ENCODE measurements at places on chromosomes 11 and 22.

DNA sequence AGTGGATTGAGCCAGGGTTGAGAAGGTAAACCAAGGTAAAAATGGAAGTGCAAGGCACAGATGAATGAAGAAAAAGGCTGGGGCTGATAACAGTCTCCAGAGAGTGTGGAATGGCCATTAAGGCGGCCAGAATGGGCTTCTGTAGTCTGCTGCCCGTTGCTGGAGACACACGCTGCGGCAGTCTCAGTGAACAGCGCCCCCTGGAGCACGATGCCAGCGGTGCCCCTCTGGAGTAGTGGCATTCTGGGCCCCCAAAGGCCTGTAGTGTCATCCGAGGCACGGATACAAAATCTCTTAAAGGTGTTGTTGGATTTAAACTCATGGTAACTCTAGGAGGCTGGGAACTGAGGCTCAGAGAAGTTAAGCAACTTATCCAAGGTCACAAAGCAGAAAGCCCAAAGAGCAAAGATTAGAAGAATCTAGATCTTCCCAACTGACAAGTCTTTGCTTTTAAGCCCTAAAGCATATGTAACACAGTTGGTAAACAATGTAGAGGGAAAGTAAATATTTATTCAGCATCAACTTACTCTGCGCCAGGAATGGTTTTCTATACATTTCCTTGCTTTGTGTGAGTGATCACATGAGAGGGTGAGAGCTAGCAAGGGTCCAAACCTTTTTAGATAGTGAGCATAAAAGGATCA is 18.2 kb downstream of the KCNJ1 start:
- no peak for DNase-seq

DNA sequence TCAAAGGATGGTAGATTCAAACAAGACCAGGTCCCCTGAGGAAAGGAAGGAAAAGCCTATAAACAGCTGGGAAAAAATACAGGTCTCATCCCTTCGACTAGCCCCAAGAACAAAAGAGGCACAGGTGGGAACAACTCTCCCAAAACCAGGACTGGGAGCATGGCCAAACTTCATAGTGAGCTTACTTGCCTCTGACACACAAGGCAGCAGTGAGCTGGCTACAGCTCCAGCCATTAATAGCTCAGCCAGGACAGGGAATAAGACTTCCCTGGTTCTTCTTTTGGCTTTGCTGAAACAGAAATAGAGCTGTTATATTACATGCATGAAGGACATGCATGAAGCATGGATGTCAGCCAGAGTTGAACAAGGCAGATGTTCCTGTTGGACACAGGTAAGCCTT is at the start of gene OR10A2:
TSS of gene OR10A2 (plus strand) at position 97 of the 400 bp plus-strand sequence. CDS start 6,698 bp downstream, outside the sequence.
- no peak for DNase-seq

DNA sequence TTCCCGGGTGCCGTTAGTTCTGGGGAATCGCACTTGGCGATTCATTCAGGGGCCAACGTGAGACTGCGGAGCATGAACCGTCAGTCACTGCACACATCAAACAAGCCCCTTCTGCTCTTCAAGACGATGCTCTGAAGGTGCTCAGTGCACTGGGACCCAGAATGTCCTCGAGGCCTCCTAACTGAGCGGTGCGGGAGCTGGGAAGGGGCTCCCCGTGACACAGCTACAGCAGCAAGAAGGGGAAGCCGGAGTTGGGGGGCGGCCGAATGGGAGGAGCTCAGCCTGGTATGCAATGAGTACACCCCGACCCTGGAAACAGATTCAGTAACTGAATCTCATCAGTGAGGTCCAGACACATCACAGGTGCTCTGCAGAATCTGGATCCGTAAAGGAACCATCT is 150.8 kb downstream of the SHANK2 start:
- DNase-seq, result no peak

DNA sequence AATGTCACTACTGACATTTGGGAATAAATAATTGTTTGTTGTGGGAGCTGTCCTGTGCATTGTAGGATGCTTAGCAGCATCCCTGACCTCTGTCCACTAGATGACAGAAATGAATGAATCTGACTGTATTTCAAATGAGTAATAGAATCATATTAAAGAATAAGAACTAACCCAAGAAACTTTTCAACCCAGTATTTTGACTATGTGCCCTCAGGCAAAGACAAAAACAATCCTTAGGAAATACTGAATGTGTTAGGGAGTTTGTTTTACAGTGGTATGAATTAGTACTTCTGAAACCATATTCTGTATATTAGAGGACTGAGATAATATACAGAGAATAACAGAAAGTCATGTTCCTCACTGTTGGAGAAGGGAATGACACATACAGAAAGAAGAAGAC is 320.9 kb upstream of the PITPNB start:
- no peak for DNase-seq

DNA sequence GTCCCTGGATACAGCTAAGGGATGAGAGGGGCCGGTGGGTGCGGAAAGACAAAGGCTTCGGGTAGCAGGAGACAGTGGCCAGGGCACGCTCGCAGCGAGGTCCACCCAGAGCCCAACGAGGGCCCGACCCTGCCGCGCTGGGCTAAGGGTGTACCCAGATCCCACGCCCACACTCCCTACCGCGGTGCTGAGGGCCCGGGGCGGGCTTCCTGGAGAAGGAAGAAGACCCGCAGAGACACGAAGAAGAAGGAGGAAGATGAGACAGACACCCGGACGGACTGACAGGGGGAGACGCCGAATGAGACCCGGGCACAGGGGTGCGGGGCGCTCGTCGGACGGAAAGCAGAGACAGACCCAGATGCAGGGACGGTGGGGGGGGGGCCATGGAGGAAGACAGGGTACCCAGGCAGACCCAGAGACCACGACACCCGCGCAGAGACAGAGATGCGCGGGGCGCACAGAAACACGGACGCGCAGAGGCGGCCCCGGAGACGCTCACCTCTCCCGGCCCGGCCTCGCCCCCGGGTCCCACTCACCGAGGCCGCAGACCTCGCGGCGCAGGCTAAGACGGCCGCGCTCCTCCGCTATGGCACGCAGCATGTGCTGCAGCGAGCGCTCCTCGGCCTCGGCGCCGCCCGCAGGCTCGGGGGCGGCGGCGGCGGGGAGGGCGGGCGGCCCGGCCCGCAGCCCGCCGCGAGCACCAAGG is 437 bp downstream of the KIAA0930 start:
- DNase-seq, result no peak

GRCh38 chr22:25061605-25062376 is 109.3 kb downstream of the KIAA1671 start:
- DNase-seq, result no peak

- no peak for DNase-seq
Measured at GRCh38 chr22:20843501-20843900, 15.1 kb downstream of the PI4KA start.

DNA sequence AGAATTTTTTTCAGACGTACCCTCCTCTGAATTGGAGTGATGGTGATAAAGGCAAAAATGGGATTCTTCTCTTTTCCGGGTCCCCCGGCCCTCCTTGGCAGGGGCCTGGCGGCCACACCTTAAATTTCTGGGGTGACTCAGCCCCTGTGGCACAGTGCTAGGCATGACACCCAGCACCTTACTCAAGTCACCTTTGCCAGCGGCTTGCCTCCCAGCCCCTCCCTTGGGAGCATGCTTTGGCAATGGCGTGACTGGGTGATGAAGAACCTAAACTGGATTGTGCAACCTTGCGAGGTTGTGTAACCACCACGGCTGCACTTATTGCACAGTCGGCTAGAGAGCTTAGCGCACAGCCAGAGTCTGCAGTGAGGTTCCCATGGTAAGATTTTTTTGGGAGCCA is 16.2 kb upstream of the LDLRAD3 start:
- no peak for DNase-seq

GRCh38 chr11:122721201-122721963 is 65.9 kb downstream of the UBASH3B start:
- DNase-seq, result no peak

GRCh38 chr11:27926981-27927481 is 180.9 kb downstream of the KIF18A start:
- no peak for DNase-seq

DNA sequence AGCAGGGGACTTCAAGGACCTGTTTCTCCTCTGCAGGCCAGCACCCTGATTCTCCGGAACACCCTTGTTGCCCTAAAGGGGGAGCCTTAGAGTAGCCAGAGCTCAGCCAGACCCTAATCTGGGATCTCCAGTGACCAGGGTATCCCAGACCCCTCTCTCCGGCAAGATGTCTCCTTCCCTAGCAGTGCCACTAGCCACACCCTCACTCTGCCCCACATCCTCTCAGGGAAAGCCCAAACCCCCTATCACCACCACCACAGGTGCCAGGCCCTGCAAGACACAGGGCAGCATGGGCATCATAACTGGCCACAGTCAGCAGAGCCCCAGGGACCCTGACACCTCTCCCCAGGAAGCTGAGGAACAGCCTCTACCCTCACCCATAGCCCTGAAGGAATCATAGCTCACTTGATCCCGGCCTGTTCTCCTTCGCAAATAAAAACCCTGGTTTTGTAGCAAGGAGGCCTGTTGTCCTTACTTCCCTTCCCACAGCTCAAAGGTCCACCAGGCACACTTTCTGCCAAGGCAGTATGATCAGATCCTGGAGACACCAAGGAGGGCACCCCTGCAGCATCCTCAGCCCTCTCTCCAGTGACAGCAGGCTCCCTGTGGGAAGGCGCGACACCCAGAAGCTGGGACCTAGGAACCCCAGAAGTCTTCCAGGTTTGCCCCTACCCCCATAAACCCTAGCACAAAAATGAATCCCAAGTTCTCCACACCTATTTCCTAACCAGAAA is 4.6 kb downstream of the CFL1 start:
- no peak for DNase-seq

- no peak for DNase-seq
Measured at GRCh38 chr22:50703726-50704509, 31.3 kb downstream of the SHANK3 start.

- DNase-seq, result no peak
Measured at GRCh38 chr11:22234743-22235142, 41.9 kb downstream of the ANO5 start.

GRCh38 chr11:13440100-13440855 is 22.7 kb downstream of the BTBD10 start:
- DNase-seq, result no peak

DNA sequence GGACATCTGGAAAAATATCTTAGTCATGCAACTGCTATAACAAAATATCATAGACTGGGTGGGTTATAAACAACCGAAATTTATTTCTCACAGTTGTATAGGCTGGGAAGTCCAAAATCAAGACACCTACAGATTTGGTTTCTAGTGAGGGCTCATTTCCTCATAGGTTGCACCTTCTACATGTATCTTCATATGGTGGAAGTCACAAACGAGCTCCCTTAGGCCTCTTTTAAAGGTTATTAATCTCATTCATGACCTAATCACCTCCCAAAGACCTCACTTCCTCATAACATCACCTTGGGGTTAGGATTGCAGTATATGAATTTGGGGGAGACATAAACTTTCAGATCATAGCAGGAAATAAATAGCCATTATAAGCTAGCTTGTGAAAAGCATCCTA is 85.2 kb downstream of the INTS4 start:
- no peak for DNase-seq

GRCh38 chr11:101129203-101129943 is at the start of gene PGR:
Gene PGR (minus strand): TSS chr11:101129813. CDS start chr11:101129070, 743 bp downstream.
- no peak for DNase-seq

DNA sequence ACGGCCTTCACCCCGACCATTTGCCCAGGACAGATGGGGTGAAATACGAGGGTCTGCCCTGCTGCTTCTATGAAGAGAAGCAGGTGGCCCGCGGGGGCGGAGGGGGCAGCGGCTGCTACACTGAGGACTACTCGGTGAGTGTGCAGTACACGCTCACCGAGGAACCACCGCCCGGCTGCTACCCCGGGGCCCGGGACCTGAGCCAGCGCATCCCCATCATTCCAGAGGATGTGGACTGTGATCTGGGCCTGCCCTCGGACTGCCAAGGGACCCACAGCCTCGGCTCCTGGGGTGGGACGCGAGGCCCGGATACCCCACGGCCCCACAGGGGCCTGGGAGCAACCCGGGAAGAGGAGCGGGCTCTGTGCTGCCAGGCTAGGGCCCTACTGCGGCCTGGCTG is 11.2 kb downstream of the C22orf31 start:
- no peak for DNase-seq

DNA sequence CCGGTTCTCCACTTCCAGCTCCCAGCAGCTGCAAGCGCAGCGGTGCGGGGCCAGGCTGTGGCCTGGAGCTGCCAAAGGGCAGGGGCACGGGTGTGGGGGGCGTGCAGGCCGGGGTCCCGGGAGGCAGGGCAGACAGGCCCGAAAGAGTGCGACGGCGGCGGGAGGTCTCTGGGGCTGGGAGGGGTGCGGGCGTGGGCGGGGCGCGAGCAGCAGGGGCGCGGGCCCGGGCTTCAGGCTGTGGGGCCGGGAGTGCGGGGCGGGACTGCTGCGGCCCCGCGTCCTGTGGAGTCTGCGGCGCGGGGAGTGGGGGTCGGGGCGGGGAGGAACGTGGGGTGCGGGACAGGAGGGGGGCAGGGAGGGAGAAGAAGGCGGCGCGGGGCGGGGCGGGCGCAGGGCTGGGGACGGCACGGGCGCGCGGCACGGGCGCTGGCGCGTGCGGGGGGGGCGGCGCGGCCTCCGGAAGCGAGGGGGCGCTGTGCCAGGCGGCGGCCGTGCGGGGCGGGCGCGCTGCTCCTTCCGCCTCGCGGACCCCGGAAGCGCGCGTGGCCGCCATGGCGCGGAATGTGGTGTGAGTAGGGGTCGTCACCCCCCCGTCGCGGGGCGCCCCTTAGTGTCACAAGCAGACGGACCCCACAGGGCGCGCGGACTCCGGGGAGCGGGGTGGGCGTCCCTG is at the start of gene MRPL23:
TSS of gene MRPL23 (plus strand) at position 521 of the 673 bp plus-strand sequence. CDS start at position 552, 31 bp downstream.
- DNase-seq, result no peak

- DNase-seq, result peak; percentile 95
Measured at GRCh38 chr11:62081378-62082291, 42.2 kb upstream of the INCENP start.

- no peak for DNase-seq
Measured at GRCh38 chr11:119062779-119063178, 4.8 kb upstream of the VPS11 start.

DNA sequence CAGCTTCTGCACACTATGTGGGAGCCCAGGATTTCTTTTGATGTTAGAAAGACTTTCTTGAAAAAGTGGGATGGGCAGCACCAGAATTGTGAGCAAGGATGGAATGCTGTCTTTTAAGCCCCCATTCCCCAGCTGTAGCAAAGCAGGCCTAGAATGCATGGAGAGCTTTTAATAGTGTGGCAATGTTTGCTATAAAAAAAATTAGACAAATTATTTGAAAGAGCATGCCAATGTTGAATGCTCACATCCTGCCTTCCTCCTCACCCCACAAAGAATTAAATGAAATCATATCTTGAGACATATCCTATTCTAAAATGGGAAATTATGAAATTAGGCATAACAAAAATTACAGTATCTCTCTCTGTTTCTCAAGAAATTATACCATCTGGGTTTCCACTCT is 154.7 kb downstream of the C11orf91 start:
- DNase-seq, result peak; percentile 19

GRCh38 chr11:119652907-119653659 is 75.9 kb downstream of the NECTIN1 start:
- DNase-seq, result no peak

- peak; percentile 90 for DNase-seq
Measured at GRCh38 chr11:125688632-125689031, 8.0 kb upstream of the ACRV1 start.

- no peak for DNase-seq
Measured at GRCh38 chr11:69127884-69128283, 27.9 kb upstream of the SMIM38 start.
